Pancreas (tissue), 10 donors: ENCODE measurements at places on chromosomes 11 and 22. TPM values are rescaled to one million over a fixed set of nuclear protein-coding genes. Genes with fewer than 3 reads are reported as not detected.

The MISFA gene
- total RNA-seq, result 4.1 TPM

The PRRG4 gene
- total RNA-seq, result 7.3 TPM

The CLMP gene
- 3.5 TPM for total RNA-seq

The LDHAL6A gene
- total RNA-seq, result not detected

The NRIP3 gene
- total RNA-seq, result 0.28 TPM

The CHRDL2 gene
- total RNA-seq, result not detected

The SAA1 gene
- total RNA-seq, result 48.6 TPM

The POU2AF3 gene
- total RNA-seq, result 4.7 TPM

The HTR3B gene
- not detected for total RNA-seq

The B3GAT1 gene
- total RNA-seq, result 0.34 TPM

The OR4C6 gene
- not detected for total RNA-seq

The PANX2 gene
- total RNA-seq, result 1.2 TPM

The F2 gene
- not detected for total RNA-seq

The DGCR6L gene
- 23.5 TPM for total RNA-seq

The SYT13 gene
- total RNA-seq, result 4.1 TPM

The PHF21A gene
- total RNA-seq, result 18.9 TPM

The IL18 gene
- 12.1 TPM for total RNA-seq

The GLYATL1 gene
- total RNA-seq, result 0.19 TPM

The H19 gene
- 114 TPM for total RNA-seq

The C11orf86 gene
- not detected for total RNA-seq

The PRG3 gene
- total RNA-seq, result not detected

The GDPD4 gene
- total RNA-seq, result not detected

The GAB4 gene
- not detected for total RNA-seq

The GGT5 gene
- total RNA-seq, result 11.8 TPM

The CCDC73 gene
- not detected for total RNA-seq

The IRAG1 gene
- 1.9 TPM for total RNA-seq

The GAL3ST1 gene
- 2.2 TPM for total RNA-seq

The DDI1 gene
- not detected for total RNA-seq

The OTOG gene
- not detected for total RNA-seq

The NPAS4 gene
- total RNA-seq, result not detected

The C11orf52 gene
- total RNA-seq, result 9.6 TPM

The MMP27 gene
- not detected for total RNA-seq

The PGAP2 gene
- total RNA-seq, result 21.4 TPM

The NAV2 gene
- total RNA-seq, result 26.9 TPM

The OR6A2 gene
- total RNA-seq, result 0.19 TPM

The INPP5J gene
- 6.0 TPM for total RNA-seq

The PIWIL4 gene
- total RNA-seq, result 4.7 TPM

The GSTT2B gene
- total RNA-seq, result 9.9 TPM

The C22orf15 gene
- total RNA-seq, result not detected

The OR2AG2 gene
- total RNA-seq, result 0.14 TPM

The KCNQ1OT1 gene
- total RNA-seq, result 0.79 TPM

The APOC3 gene
- total RNA-seq, result not detected

The RIC3 gene
- 13.2 TPM for total RNA-seq

The TRPM5 gene
- total RNA-seq, result 0.51 TPM

The GRM5 gene
- total RNA-seq, result 0.06 TPM

The OR8D4 gene
- total RNA-seq, result 1.5 TPM

The GAS2 gene
- total RNA-seq, result 7.7 TPM

The DSCAML1 gene
- total RNA-seq, result 2.6 TPM

The MOV10L1 gene
- 0.19 TPM for total RNA-seq

The TMEM45B gene
- 1.7 TPM for total RNA-seq

The BLID gene
- total RNA-seq, result not detected

The ACTN3 gene
- 0.15 TPM for total RNA-seq
